HFFc6 (cell line): ENCODE measurements at places on chromosomes 7 and 10.

DNA sequence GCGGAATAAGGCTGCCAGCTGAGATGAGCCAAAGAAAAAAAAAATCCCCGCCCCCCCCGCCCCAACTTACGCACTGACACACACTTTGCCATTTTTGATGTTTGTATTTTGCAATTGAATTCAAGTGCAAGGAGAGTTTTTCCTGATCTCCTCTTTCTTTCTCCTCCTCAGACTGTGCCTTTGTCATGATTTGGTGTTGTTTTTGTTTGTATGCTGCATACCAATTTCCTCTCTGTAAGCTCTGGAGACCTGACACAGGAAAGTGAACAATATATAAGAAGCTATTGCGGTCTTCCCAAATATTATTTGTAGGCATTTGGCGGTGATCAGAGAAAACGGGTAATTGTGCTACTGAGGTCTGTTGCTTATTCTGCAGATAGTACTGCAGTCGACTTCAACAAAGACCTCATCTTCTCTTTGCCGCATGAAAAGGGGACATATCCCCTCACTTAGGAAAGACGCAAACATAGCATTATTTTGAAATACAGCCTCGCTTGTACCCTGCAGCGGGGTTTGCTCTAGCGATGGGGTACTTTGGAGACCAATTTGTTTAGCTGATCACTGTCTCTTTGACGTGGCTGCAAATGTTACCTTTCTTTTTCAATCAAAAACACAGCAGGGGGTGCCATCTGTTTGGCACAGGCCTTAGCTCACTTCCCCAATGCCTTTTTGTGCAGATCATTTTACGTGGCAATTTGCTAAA lies 206.6 kb downstream of the SKAP2 start:
- no peak for DNase-seq

GRCh38 chr10:3622845-3623621 lies 162.0 kb downstream of the KLF6 start:
- DNase-seq = peak; percentile 42

GRCh38 chr10:127472976-127473375 lies 76.1 kb upstream of the NPS start:
- no peak for DNase-seq

DNA sequence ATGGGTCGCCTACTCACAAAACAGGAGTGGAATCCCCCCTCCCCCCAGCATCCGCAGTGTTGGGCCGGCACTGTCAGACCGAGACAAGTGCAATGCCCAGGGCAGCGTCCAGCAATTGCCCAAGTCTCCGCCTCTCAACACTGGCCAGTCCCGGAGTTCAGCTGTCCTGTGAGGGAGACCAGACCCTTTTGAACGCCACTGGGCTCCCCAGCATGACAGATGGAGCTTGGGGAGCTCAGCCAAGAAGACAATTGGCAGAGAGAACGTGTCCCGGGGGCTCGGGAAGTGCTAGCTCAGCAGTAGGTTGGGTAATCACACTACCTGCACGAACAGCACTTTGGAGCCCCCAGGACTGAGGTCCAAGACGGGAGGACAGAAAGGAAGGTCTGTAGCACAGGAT lies 4.7 kb downstream of the COPS6 start:
- DNase-seq = no peak

DNA sequence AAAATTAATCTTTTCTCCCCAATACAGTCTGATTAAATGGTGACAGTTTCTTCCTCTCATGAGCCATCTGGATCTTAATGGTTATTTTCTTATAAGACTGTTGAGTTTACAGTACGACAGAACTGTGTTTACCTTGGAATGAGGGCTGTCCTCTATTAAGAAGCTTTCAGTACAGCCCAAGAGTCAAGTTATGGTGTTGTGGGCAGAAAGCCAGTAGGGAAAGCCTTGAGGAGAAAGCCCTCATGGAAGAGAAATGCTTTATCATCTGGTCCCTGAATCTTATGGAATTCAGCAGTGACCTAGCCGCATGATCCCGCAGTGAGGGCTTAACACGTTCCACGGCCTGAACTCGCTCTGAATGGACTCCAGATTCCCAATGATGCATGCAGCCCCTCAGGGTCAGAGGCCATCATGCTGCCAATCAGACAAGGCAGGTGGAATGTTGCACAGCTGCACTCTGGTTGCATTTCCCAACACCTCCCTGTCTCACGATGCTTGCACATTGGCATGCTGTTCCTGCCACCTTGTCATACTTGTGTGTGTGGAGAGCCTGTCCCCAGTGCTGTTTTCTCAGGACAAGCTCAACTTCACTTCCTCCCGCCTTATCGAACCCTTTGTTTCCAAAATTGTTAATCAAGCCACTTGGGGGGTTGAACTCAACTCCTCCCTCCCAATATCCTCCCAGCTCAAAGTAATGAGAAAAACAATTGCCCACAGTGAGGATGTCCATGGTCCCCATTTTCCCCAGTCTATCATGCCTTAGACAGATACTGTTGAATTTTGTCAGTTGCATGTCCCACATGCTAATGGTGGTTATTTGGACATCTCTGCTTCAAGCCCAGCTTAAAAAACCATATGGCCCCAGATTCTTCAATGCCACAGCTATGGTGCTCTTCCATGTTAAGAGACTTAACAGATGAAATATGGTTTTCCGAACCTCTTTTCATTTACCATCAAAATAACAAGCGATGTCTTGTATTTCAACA lies 211.1 kb upstream of the TCF7L2 start:
- no peak for DNase-seq

GRCh38 chr10:78953113-78953798 lies 115.5 kb upstream of the ZMIZ1 start:
- DNase-seq = peak; percentile 23

GRCh38 chr7:91771394-91771793 lies 109.1 kb downstream of the MTERF1 start:
- DNase-seq = peak; percentile 9

DNA sequence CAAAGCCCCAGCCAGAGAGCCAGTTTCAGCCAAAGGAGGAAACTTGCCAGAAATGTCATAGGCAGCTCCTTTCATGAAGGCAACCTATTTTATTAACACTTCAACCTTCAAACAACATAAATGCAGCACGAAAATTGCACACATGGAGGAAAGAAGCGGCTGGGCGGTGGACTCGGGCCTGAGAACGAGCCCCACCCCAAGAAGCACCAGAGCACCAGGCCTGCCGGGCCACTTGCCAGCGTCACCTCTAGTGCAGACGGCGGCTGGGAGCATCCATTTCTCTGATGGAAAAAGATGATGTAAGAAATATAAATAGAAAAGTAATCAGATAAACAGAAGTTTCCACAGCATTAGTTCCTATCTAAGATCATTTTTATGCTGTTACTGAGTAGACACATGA lies 100.0 kb downstream of the TCERG1L start:
- DNase-seq = no peak

GRCh38 chr10:114771157-114771556 lies 50.4 kb upstream of the FHIP2A start:
- DNase-seq = no peak
